ENCODE measurements at places on chromosomes 3 and 15.

DNA sequence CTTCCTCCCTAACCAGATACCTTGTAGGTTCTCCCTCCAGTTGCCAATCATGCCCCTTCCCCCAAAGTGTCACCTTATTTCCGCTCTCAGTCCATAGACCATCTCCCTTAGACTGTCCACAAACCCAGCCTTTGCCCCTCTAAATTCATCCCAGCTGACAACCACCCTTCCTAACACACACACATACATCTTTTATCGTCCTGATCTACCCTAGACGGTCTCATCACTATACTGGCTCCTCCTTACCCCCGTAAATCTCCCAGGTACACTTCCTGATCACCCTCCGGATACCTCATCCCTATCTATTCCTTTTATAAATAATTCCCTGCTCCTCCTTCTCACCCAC, 828 bp downstream of the THOC7 start:
- no peak for DNase-seq

- DNase-seq = no peak
Observed at GRCh38 chr3:159897331-159898075, 91.1 kb upstream of the IL12A start.

DNA sequence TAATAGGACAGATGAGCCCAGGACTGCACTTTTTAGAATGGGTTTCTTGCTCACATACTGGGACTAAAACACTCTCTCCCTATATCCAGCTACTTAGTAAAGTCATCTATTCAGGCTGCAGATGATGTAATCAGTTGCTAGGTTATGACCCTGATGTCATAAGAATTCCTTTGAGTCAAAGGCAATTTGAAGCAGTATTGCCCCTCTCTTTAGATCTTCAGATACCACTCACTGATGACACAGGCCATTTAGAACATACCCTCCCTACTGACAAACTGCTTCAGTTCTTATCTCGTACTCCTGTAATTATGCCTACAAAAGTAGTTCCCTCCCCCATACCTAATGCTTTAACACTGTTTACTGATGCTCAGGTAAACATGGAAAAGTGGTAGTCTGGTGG, 450.1 kb upstream of the RASGRP1 start:
- no peak for DNase-seq

DNA sequence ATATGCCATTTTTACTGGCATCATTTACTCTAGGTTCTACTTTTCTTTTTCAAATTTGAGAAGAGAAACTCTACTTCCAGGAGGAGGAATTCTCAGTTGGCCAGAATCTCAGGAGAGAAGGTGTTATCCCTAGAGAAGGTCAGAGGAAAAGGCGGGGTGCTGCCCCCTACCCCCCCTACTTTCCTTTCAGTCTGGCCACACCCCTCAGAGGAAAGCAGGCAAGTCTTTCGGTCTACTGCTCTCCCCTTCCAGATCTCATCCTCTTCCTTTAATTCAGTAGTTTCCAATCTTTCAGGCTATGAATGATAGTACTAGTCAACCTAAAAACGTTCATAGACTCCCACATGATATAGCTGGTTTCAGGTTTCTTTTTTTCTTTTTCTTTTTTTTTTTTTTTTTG, 366.5 kb upstream of the TBL1XR1 start:
- no peak for DNase-seq

- DNase-seq = no peak
Observed at GRCh38 chr15:85333132-85333831, 47.1 kb upstream of the AKAP13 start.

DNA sequence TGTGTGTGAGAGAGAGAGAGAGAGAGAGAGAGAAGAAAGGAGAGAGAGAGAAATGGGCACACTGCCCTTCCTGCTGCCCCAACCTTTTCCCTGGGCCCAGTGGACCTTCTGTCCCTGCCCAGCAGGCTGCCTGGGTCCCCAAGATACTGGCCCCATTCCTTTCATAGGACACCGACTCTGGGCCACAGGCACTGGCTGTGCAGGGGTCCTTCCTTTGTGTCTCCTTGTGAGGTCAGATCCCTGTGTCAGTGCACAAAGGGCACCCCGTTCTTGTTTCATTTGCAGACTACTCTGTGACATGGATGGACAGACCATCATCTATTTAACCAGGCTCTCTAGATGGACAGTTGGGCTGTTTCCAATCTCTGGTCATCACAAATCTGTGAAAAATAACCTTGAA, 21.3 kb upstream of the KLF13 start:
- DNase-seq = no peak

DNA sequence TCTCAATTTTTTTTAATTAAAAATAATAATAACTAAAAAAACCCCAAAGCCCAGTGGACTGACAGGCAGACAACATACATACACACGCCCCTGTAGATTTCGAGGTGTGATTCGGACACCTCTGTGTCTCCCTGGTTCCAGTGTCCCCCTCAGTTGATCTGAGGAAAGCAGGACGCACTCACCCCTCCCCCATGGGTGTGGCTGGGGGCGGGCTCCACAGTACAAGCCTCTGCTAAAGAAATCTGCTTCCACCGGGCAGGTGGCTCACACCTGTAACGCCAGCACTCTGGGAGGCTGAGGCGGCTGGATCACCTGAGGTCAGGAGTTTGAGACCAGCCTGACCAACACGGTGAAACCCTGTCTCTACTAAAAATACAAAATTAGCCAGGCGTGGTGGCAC, 33.8 kb upstream of the BLM start:
- no peak for DNase-seq

Data from DMS79 (cell line).